ENCODE measurements at places on chromosomes 2 and 18.

- DNase-seq: no peak
Observed at GRCh38 chr2:178859730-178860129, 52.5 kb upstream of the TTN start.

DNA sequence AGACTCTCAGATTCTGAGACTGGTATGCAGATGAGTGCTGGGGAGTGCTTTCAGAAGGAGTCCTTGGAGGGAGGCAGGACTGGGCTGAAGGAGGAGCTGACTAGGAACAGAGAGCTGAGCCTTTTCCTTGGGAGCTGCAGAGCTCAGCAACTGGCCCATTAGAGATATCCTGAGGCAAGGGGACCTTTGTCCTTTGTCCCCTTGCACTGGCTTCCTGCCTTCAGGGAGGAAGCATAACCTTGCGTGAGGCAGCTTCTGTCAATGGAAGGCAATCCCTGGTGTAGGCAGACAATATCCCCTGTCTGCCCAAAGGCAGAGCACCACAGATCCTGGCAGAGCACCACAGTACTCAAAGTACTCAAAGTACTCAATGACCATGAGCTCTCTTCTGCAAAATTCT, 375.3 kb downstream of the HRH4 start:
- DNase-seq: no peak

GRCh38 chr2:173982918-173983317, 17.7 kb upstream of the SP3 start:
- no peak for DNase-seq

- no peak for DNase-seq
Observed at GRCh38 chr2:164705412-164706167, 84.3 kb upstream of the GRB14 start.

GRCh38 chr18:25422230-25422629, 70.3 kb upstream of the ZNF521 start:
- no peak for DNase-seq

GRCh38 chr2:122627388-122627787, 871.9 kb downstream of the TSN start:
- no peak for DNase-seq

GRCh38 chr2:23621616-23622015, 236.6 kb downstream of the KLHL29 start:
- DNase-seq: no peak

DNA sequence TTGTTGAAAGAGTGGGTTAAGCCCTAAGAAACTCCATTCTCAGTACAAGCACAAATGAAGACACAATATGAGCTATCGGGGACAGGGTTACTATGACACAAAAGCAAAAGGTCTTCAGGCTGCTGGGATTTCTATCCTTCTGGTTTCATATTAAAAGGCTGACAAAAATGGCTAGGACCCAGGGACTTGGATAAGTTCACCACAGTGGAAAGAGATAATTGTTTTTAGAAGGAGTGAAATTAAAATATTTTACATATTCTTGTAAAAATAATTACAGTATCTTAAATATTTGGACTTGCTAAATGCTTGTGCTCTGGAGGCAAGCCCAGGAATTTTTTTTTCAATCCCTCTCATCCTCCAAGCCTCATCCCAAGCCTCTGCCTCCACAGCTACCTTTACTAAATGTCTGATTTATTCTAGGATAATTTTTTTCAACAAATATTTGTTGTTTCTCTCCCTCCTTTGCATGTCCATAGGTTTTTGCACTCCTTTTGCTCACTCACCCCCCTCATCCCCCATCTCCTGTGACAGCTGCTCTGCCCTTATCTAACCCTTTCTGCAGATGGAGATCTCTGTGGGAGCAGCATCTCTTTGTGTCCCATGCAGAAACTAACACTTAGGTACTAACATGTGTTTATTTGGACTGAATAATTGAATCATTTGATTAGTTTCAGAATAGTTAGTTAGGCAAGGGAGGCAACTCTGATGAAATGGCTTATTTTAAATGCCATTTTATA, 47.8 kb upstream of the NABP1 start:
- DNase-seq: no peak

GRCh38 chr2:38672445-38673391, 6.8 kb downstream of the GALM start:
- DNase-seq: no peak

DNA sequence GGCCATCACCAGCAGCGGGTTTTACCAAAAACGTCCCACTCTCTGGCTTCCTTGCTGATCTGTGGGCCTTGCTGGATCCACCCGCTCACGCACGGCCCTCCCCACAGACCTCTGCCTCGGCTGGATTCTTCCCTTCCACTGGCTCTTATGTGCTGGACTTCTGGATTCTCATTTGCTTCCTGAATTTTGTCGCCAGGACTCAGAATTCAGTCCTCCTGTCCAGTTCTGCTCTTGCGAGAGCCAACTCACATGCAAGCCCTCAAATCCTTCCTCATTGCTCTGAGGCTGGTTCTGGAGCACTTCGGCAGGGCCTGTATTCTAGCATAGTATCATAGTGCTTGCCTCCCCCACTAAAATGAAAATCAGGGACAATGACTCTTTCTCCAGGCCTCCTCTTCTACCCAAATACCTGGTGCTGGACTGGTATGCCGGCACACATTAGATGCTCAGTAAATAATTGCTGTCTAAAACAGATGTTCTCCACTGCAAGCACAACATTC, 115.5 kb downstream of the ATL2 start:
- DNase-seq: no peak

DNA sequence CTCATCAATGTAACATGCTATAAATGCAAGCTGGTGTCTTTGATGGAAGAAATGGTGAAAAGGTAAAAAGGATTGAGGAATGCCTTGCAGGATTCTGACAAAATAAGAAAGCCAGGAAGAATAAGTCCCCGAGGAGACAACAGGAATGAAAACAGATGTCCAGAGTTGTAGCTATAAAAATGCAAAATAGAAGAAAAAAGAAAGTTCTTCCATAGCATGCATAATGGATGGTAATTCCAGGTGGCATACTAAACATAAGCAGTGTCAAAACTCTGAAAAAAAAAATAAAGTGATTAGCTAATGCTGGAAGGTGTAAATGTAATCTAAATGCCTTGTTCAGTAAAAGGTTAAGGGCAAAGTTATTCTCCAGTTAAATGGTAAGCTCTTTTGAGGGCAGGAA, 225.9 kb upstream of the CHST9 start:
- DNase-seq: no peak

DNA sequence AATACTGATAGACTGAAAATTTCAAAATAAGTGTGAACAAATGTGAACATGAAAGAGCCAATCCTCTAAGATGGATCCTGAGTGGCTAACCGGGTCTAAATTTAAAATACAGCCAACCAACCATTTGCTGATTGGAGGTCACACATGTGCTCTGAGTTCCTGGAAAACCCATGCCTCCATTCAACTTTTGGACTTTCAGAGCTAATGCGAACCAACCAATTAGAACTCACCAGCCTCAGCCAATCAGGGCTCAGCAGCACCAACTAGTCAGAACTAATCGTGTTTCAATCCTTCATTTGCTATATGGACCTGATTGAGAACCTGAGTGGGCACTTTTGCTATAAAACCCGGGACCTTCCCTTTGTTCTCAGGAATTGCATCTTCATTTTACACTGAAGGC, 111.5 kb downstream of the MEP1B start:
- DNase-seq: no peak

- no peak for DNase-seq
Observed at GRCh38 chr2:28586867-28587266, 91.0 kb downstream of the PLB1 start.

- no peak for DNase-seq
Observed at GRCh38 chr2:174792309-174793025, 28.2 kb upstream of the CHRNA1 start.

- no peak for DNase-seq
Observed at GRCh38 chr2:10317646-10318045, 14.9 kb downstream of the HPCAL1 start.

- no peak for DNase-seq
Observed at GRCh38 chr2:67272195-67272594, 124.9 kb upstream of the ETAA1 start.

DNA sequence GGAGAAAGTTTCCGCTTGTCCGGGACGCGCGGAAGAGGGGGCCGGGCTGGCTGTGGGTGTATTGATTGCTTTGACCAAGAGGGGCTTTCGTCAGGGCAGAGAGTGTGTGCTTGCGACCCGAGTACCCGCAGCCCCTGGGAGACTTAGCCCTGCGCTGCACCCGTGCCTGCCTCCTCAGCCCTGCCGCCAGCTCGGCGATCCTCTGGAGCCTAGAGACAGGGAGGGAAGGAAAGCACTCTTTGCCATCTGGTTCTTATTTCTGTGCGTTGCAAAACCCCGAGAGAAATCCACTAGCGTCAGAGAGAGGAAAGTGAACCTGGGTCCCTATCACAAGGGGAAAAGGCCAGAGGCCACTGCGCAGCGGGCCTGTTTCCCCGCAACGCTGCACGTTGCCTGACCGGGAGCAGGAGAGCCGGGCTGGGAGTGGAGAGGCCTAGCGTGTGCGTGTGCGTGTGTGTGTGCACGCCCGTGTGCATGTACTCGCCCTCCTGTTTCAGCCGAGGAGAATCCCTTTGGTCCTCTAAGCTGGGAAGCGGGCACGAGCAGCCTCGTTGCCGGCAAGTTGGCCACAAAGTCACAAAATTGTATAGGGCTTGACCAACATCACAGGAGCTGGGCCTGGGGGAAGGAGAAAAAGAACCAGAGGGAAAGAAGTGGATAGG, 1.7 kb downstream of the SIX3 start:
- DNase-seq: no peak

DNA sequence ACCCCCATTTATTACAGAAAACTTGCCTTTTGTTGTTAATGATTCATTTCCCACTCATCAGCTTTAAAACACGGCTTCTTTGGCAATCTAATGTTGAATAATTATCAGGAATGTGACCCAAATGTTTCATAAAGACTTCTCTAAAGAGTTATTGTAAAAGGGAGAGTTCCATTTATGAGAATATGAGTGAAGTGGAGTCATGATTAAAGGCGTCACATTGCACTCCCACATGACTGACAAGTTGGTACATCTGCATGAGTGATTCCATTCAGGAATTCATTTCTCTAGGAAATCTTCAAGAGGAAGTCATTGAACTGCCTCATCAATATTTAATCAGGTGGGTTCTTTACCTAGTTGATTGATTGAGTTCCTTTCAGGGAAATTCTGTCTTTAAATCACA, 184.8 kb downstream of the LNPK start:
- DNase-seq: no peak

All from stimulated activated CD4-positive, alpha-beta T cell treated with anti-CD3 and anti-CD28 coated beads, Interleukin-15, amount 100 ng/mL, for 1 hour (primary cell).